ENCODE measurements at places on chromosomes 2 and 18.

DNA sequence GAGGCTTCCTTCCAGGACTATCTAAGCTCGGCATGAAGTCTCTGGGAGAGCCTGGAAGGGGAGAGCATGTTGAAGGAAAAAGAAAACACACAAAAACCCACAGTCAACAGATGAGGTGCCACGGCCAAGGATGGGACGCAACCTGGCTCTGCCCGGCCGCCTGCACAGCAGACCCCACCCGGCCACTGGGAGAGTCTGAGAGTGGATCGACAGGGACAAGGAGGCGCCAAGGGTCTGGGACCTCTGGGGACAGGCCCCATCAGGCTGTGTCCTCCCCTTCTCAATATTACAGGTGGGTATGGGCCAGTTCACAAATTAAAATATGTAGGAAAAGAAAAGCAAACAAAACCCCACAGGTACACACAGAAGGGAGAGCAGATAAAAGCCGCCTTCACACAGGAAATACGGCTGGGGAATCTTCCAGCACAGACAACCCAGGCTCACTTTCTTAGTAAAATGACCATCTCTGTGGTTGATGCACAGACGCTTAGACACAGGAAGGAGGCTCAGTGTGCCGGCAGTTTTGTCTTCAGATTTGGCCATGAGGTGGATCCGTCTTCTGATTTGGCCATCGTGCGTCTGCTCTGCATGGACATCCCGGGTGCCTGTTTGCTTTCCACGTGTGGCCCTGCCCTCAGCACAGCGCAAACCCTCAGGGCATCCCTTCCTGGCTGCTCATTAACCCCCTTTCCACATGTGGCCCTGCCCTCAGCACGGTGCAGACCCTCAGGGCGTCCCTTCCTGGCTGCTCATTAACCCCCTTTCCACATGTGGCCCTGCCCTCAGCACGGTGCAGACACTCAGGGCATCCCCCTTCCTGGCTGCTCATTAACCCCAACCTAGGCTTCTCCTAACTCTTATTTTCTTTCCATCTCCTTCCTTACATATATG lies 138.4 kb downstream of the EIPR1 start:
- DNase-seq, result no peak

DNA sequence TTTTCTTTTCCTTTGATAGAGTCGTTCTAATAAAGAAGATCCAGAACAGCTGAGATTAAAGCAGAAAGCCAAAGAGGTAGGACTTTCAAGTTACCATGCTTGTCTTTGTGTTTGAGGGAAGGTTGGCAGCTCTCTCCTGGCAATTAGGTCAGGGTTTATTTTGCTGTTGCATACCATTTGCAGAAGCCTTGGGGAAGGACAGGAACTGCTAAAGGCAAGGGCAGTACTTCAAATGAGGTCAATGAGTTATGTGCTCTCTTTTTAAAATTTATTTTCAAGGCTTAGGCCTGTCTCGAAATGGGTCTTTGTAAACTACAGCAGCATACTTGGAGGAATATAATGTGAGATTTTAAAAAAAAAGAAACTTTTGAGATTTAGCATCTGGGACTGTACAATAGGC lies 108.9 kb downstream of the TAF4B start:
- DNase-seq, result no peak

GRCh38 chr18:62164855-62165487 lies 21.9 kb downstream of the PIGN start:
- DNase-seq, result no peak

GRCh38 chr2:65599693-65600092 lies 167.3 kb upstream of the SPRED2 start:
- DNase-seq, result no peak

DNA sequence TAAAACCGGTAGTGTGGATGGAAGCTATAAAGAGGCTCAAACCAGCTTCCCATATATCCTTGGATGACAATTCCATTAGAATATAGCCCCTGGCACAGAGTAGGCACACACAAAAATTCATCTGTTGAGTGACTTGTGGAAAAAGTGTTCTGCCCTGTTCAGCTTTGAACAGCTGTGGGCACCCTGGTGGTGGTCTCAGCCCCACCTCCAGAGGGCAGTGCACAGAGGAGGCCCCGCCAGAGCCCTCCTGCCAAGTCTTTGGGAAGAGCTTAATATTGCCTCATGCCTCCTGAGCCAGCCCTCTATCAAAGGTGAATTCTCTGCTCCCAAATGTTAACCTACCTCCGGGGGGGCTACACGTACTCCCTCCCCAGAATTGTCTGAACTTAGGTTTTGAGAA lies 30.4 kb downstream of the EPAS1 start:
- no peak for DNase-seq

GRCh38 chr2:152418688-152419087 lies 83.7 kb downstream of the FMNL2 start:
- DNase-seq, result no peak

DNA sequence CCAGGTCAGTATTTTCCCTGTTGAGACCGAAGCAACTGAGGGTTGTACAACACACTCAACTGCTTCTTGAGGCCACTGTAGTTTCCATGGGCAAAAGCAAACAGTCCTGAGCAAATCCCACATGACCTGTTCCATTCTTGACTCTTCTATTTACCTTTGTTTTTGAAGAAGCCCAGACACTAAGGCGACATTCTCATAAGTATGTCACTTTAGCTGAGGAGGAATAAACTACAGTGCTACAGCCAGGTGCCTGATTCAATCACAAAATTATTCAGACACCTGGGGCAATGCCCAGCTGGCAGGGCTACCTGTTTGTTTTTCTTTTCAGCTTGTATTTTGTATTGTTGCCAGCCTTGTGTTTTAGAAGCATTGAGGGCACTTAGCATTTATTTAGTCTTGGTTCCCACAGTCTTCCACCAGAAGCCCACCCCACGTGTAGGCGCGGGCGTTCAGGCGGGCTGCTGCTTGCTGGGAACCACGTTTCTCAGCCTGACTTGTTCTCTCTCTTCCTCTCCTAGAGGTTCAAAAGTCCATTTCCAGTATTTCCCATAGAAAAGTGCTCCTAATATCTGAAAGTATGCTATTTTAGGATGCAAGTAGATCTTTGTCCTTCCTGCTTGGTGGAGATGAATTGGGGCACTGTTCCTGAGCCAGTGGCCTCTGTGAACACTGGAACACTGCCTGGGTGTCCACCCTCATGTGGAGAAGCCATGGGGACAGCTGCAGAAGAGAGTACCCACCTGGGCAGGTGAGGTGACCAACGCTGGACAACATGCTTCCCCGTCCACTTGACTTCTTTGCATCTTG lies 99.0 kb upstream of the COPS8 start:
- no peak for DNase-seq

DNA sequence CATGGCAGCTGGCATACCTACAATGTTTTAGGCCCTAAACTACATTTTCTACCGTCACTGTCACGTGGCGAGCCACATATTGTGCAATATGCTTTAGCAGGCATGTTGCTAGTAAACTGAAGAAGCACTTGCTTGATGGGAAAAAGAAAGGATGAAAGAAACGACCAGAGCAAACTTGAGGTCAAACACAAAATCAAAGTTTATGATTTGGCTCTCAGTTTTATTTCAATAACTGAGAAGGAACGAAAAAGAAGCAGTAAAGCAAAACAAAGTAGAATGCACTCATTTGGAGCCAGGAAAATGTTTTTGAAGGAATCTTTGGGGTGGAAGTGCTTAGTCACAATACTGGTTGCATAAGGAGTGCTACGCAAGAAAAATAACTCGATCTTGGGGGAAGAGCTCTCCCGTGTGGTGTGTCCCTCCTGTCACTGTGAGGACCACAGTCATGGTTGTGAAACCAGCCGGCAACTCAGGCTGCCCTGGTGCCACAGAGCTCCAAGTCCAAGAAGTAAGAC lies 349.8 kb downstream of the RBM43 start:
- DNase-seq, result no peak

DNA sequence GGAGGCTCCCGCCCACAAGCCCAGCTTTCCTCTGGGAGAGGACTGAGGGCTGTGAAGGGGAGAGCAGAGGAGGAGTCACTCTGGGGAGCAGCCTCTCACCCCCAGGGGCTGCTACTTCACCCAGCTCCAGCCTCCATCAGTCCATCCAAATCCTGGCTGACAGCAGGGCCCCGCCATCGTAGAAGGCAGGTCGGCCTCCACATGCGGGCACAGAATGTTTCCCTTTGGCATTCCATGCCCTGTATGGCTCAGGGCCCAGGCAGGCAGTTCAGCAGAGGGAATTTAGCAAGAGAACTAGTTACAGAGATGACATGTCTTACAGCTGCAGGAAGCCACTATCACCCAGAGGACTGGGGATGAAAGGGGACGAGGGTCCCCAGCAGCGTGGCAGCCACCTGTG lies 6.4 kb upstream of the ODC1 start:
- no peak for DNase-seq

- no peak for DNase-seq
These were observed 460 bp upstream of the ZBTB7C start for GRCh38 chr18:48409591-48410094.

DNA sequence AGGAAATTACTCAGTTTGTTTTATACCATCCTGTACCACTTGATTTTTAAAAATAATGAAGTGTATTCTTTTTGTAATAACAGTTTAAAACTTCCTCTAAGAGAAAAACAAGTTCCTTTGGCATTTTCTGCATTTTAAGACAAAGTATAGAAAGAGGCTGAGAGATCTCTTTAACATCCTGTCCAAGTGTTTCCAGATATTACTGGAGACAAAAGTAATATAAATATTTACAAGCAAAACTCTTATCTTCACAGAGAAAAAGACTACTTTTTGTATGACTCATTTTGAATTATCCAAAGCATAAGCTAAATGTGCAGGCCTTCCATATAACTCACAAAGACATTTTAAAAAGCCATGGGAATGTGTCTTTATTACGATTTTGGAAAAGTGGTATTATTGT lies 221.1 kb downstream of the RDH14 start:
- DNase-seq, result no peak

DNA sequence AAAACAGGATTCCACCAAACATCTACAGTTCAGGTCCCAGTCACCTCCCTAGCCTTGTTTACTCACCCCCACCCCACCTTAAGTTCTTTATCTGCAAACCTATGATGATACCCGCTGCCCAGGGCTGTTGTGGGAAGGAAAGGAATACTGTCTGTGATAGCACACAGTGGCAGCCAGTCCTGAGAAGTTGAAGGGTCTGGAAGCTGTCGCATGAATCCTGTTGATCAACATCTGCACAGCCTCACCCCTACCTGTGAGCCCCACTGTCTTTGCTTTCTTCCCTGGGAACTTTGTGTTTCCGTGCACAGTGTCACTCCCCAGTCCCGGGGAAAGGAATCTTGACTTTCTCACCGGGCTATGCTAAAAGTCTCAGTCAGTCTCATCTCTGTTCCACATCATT lies 160.7 kb upstream of the EPAS1 start:
- no peak for DNase-seq

GRCh38 chr2:218470448-218470847 lies 51.5 kb downstream of the VIL1 start:
- DNase-seq, result no peak

- DNase-seq, result no peak
These were observed 43.8 kb upstream of the PPP4R1 start for GRCh38 chr18:9658087-9658641.

GRCh38 chr2:164794432-164795231 lies 47.0 kb downstream of the COBLL1 start:
- no peak for DNase-seq

DNA sequence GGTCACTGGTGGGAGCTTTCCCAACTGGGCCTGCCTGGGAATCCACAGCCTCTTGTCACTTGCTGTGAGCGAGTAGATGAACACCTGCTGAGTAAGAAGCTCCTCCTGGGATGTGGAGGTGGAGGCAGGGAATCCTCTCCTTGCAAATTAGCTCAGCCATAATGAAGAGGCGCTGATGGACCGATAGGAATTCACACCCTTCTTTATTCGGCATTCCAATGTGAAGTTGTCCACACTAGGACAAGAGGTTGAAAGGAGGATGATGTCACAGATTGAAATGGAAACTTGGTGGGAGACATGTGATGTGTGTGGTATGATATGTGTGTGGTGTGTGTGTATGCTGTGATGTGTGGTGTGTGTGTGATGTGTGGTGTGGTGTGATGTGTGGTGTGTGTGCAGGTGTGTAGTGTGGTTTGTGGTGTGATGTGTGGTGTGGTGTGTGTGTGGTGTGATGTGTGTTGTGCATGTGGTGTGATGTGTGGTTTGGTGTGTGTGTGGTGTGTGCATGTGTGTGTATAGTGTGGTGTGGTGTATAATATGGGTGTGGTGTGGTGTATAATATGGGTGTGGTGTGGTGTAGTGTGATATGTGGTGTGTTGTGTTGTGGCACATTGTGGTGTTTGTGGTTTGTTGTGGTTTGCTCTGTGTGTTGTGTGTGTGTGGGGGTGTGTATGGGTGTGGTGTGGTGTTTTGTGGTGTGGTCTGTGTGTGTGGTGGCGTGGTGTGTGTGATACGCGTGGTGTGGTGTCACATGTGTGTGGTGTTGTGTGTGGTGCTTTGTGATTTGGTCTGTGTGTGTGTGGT lies 216.4 kb downstream of the BCL2 start:
- DNase-seq, result no peak

DNA sequence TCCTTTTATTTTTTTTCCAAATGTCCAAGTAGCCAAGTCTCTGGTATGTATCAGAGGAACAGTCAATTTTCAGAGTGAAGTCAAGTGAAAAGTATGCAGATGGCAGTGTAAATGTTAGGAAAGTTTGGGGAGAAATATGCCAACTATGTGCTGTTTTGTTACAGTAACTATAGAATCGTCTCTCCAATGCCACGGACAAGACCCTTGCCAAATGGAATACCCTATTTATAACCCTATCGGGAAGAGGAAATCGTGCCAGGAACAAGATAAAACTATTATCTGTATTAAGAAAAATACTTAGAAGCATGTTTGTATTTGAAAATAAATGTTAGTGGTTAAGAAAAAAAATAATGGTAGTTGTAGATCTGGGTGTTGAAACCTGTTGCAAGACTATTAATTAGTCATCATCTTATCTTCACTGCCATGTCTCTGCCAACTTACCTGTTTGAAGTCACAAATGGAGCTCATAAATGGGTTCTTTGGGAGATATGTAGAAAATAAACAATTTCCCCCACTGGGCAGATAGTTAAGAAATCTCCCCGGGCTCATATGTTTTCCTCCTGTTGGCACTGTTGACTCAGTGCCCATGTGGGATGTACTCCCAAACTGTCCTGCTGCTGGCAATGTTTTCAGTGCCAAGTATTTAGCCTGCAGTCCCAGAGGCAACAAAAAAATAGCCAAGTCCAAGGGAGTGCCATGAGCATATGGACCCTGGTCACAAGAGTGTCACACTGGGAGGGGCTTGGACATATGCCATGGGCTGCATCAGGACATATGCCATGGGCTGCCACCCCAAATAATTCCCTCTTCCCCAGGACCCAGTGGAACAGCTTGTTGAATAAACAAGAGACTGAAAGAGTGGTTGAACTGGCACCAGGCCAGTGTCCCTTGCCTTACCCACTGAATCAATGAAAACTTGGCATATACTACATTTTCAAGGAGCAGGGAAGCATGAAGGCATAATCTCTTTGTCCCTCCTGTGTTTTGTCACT lies 366.9 kb downstream of the OSR1 start:
- peak; percentile 64 for DNase-seq

DNA sequence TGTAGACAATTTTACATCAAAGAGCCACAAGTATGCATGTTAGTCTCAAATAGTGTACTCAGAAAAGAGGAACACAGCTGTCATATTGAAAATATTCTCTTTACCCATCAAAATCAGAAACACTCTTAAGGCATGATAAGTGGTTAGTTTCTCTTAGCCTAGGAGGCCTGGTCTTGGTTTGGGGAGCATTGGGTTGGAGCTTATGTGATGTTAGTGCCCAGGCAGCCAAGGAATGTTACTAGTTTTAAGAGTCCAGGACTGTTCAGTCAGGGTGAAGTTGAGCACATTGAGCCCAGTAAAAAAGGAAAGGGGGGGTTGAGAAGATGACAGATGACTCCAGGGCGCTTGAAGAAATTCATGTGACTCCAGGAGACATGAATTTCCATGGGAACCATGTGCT lies 340.6 kb downstream of the HRH4 start:
- no peak for DNase-seq

GRCh38 chr2:212488611-212489010 lies 50.0 kb downstream of the ERBB4 start:
- DNase-seq, result no peak
